ENCODE measurements at places on chromosomes 7 and 10.

DNA sequence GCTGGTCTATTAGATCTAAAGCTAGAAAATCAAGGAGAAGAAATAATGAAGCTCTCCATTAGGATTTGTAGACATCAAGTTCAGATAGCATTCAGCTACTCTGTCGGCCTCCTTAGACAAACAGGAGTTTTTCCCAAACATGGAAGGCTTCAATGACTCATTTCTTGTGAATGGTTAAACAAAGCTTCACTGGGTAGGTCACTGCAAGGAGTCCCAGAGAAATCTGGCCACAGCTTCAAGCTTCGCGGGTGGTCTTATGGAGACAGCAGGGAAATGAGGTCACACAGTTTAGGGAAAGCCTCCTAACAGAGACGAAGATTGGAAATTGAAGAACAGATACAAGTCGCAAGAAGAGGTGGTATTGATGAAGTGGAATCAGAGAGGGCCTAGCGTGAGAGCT, 22.6 kb upstream of the LRRC72 start:
- no peak for DNase-seq

- no peak for DNase-seq
Measured at GRCh38 chr7:69889976-69890351, 291.7 kb downstream of the AUTS2 start.

GRCh38 chr10:103350175-103350516, 794 bp downstream of the PCGF6 start:
- DNase-seq: no peak

DNA sequence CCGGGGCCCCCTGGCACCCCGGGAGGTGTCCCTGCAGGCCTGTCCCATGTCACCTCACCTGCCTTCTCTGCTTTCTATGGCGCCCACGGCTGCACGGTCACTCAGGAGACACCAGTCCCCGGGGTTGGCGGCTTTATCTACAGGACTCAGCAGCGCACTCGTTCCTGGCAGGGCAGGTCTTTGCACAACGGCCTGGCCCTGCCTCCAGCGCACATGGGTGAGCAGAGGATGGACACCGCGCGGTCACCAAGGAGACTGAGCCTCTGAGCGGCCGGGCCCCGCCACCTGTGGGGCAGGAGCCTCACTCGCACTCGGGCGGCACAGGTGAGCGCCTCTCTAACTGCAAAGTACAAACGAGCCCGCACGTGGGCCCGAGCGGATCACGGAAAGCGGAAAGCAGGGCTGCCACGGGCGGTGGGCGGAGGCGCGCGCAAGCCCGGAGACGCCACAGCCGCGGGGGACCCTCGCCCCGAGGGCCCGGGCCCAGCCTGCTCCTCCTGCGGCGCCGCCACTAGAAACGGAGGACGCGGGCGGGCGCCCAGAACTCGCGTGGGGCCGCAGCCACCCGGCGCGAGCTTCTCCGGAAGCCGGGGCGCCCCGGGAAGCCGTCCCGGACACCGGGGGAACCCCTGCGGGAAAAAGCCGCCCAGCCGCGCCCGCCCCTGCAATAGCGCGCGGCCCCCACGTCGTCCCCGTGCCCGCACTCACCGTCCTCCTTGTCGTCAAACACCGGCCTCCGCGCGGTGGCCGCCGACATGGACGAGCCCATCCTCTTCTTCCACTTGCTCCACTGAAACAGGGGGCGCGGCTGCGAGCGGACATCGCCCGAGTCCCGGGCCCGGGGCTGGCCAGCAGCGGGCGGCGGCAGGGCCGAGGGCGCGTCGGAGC, 642 bp downstream of the STK32C start:
- DNase-seq: no peak

DNA sequence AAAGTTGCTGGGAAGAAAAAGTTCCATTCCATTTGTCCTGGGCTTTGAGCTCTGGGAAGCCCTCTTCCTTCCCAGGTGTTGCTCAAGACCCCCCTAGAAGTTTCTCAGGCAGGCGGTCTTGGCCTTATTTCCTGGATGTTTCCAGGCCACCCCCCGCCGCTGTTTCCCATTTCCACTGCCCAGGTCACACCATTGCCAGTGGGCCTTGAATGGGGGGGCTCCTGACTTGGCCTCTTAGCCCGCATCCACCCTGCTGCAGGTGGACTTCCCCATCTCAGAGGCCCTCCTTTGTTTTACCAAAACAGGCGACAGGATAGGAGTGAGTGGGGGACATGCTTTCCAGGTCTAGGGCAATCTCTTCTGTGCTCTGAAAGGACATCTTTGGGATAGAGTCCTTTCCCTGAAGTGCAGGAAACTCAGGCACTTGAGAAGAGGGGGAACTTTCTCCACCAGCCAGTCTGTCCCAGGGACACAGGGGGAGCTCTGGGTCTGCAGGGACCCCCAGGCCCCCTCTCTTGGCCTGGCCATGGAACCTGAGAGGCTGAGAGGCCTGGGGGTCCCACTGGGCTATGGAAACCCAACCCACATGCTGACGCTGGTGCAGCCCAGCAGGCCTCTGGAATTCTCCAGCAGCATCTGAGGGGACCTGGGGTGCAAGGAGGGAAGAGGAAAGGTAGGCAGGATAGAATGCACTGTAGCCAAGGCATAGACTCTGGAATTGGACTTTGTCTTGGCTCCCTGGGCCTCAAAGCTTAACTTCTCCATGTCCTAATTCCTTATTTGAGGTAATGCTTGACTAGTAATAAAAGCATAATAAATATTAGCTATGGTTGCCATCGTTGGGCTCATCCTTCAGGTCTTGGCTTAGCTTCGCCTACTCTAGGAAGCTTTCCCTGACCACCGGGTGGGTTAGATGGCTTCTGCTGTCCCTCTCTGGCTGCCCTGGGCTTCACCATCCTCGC, 17.6 kb downstream of the NEURL1 start:
- no peak for DNase-seq

DNA sequence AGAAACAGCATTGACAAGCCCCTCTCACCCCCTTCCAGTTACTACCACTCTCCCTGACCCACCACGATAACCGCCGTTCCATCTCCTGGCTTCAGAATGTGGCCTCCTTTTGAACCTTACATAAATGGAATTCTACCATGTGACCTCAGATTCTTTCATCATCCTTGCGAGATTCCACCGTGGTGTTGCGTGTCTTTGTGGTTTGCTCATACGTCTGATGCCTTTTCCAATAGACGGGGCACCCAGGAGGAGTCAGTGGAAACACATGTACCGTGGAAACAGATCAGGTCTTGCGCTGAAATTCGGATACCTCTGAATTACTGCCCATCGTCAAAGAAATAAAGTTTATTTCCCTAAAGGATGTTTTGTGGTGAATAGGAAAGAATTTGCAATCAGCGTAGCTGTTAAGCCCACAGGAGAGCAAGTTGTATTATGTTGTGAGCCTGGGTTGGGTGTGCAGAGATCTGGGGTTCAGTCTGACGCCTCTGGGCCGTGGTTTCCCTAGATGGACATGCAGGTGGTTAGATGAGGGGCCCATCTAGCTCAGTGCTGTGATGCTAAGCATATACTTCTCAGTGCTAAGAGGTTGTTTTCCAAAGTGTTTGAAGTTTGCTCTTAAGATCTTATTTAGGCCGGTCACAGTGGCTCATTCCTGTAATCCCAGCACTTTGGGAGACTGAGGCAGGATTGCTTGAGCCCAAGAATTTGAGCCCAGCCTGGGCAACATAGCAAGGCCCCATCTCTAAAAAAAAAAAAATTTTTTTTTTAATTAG, 29.1 kb downstream of the GTF2IRD1 start:
- DNase-seq: no peak

- no peak for DNase-seq
Measured at GRCh38 chr7:77529279-77529678, 7.8 kb upstream of the PTPN12 start.

DNA sequence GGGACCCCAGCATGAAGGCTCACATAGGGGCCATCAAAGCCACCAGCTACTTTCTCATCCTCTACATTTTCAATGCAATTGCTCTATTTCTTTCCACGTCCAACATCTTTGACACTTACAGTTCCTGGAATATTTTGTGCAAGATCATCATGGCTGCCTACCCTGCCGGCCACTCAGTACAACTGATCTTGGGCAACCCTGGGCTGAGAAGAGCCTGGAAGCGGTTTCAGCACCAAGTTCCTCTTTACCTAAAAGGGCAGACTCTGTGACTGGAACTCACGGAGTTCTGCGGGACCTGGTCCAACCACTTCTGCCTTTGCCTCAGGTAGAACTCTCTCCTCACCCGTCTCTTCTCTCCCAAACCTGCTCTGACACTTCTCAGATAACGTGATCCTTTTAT, 945 bp downstream of the TAS2R40 start:
- DNase-seq: no peak

DNA sequence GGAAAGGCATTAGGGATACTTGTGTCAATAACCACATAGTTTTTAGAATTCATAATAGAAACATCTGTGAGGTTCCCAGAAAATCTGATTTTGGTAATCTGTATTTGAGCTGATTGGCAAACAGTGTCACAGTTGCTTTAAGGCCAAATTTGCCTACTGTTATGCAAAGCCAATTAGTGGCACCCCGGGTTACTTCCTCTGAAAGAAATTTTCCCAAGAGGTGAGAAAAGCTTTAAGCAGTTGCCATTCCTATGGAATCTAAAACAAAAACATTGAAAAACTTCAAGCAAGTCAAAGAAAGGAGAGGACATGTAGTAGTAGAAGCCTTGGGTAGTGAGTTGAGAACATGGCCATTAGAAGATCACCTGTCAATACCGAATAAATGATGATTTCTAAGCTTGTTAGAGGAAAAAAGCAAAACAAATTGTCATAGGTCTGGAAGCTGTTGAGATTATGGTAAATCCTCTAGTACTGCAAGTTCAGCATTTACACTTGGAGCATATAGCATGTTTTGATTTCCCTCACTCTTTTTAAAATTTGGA, 176.8 kb downstream of the TWIST1 start:
- no peak for DNase-seq

DNA sequence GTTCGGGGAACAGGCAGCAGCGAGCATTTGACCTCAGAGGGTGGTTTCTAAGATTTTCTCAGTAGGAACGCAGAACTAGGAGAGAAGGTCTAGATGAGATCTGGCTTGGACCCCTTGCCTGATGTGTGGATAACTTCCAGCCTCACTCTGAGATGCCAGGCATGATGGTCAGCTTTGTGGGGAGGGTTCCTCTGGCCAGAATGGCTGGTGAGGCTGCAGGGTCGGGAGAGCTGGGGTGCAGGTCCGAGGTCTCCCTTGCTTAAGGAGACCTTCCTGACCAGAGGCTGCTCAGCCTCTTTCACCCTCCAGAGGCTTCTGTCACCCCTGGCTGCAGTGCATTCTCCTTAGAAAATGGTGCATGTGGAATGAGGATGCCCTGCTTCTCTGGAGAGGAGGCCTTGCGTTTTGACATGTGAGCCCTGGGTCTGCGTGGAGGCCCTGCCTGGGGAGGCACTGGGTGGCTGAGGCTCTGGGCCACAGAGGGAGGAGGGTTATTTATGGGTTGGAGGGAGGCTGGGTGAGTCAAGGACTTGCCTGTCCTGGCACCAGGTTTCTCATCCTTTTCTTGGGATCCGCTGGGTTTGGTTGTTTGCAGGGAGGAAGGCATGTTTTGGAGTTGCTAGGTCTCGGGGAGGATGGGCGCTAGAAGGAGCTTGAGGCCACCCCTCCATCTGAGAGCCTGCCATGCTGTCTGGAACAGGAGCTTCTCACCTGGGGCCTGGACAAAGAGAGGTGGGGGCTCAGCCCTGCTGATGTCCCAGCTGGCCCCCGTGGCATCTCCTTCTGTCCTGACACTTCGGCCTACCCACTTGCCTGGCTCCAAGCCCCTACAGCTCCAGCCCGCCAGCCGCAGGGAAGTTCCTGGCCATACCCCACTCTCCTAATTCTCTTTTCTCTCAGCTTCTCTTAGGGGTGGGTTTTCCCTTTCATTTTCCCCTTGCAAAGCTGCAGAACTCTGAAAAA, 3.9 kb downstream of the FAM241B start:
- no peak for DNase-seq

DNA sequence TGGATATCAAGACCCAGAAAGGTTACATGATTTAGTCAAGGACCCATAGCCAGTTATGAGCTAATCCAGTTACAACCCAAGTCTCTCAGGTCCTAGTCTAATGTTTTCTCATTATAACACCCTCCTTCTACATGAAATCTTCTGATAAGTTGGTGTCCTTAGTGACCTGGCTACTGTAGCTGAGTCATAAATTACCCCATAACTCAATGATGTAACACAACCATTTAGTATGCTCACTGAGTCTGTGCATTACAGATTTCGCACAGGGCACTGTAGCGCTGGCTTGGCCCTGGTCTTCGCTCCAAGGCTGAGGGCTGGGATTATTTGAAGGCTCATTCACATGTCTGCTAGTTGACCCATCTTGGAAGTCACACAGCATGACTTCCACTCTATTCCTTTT, 36.0 kb upstream of the GLCCI1 start:
- no peak for DNase-seq

GRCh38 chr10:101941871-101942270, 98.3 kb upstream of the KCNIP2 start:
- no peak for DNase-seq

- no peak for DNase-seq
Measured at GRCh38 chr7:153567426-153567825, 484.8 kb upstream of the DPP6 start.

DNA sequence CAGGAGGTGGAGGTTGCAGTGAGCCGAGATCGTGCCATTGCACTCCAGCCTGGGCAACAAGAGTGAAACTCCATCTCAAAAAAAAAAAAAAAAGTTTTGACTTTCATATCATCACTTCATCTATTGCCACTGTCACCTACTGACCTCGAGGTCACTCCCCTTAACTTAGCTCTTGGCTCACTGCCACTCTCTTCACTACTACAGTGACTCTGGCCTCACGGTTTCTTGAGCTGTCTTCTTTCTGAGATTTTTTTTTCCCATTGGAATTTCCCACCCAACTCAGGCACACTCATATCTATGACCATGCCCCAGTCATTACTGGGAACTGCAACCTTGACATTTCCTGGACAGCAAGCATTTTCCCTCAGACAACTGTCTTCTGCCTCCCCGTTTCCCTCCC, 42.6 kb upstream of the C7orf33 start:
- no peak for DNase-seq

GRCh38 chr10:114825513-114826253, 4.1 kb downstream of the FHIP2A start:
- DNase-seq: no peak

DNA sequence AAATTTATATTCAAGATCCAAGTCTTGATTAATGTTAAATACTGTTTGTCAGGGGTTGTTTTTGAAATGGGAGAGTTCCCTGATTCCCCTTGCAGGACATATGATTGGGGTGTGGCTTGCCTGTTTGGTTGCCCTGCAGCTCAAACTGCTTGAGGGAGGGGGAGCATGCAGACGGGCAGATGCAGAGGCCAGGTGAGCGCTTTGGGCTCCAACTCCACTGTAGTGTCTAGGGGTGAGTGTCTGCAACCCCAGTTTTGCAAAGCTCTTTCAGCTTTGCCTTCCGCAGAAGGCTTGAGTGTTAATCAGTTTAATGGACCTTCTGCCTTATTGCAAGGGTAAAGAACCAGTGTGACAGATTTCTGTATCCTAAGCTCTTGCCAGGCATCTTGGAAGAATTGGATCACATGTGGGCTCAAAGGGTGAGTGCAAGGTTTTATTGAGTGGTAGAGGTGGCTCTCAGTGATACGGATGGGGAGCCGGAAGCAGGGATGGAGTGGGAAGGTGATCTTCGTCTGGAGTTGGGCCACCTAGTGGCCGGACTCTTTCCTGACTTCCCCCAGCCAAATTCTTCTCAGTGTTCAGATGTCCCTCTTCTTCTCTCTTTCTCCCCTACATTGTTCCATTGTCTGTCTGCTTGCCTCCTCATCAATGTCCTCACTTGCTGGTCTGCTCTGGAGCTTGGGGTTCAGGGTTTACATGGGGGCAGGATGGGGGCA, 479.7 kb downstream of the ATRNL1 start:
- DNase-seq: no peak
